ENCODE measurements at places on chromosomes 4 and X.

DNA sequence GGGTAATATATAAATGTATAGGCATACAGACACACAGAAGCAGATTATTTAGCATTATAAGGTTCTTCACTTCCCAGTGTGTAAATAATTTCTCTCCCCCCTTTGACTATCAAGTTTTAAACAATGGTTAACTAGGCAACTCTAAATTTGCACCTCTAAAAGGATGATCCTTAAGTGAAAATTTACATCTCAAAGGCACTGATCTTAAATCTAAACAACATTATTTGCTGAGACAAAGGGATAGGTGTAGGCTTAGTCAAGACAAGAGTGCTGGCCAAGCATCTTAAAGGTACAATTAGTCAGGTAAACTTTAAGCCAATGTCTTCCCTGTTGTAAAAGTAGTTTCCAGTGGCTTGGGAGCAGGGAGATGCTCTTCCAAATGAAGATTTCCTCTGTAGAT, 33.0 kb downstream of the NLRP2B start:
- DNase-seq = no peak

- no peak for DNase-seq
These were observed 14.8 kb downstream of the SPINK2 start for GRCh38 chr4:56806666-56807065.

- DNase-seq = no peak
These were observed 5.5 kb downstream of the SCD5 start for GRCh38 chr4:82792912-82793649.

GRCh38 chr4:7960790-7961655, 21.4 kb upstream of the AFAP1 start:
- no peak for DNase-seq

GRCh38 chr4:94175553-94176261, 32.0 kb upstream of the SMARCAD1 start:
- DNase-seq = no peak

- DNase-seq = peak; percentile 40
These were observed 345.3 kb upstream of the BMP3 start for GRCh38 chr4:80685214-80685613.

- DNase-seq = no peak
These were observed 124.7 kb downstream of the CAMK2D start for GRCh38 chr4:113636877-113637276.

DNA sequence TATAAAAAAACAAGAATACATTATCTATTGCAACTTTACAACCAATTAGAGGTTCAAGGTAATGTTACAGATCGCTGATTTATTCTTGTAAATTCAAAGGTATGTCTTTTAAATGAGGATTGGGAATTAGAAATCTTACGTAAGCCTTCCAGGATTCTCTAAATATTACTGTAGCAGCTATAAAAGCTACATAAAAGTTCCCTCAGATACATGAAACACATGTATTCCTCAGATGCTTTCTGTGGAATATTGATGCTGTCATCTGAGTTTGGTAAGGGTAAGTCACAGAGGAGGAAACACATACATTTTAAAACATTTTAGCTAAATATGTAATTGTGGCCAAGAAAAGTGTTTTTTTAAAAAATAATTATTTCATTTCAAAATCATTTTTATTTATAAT, 3.4 kb downstream of the AFP start:
- no peak for DNase-seq

DNA sequence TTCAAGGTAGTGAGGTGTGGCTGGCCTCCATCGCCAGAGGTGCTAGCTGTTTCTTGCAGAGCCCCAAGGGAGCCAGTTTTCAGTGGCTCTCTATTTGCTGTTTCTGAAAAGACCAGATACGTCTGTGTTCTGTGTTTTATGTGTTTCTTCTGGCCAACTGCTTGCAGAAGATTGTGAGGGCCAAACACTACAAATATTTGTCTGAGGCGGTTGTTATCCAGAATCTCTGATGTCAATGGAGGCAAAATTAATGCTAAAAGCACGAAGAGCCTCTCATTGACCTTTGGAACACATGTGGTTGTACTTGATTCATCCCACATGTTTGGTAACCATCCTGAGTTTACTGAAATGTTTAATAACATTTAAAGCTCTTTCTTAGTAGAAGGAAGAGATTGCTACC, 113.9 kb downstream of the CT47B1 start:
- DNase-seq = no peak

DNA sequence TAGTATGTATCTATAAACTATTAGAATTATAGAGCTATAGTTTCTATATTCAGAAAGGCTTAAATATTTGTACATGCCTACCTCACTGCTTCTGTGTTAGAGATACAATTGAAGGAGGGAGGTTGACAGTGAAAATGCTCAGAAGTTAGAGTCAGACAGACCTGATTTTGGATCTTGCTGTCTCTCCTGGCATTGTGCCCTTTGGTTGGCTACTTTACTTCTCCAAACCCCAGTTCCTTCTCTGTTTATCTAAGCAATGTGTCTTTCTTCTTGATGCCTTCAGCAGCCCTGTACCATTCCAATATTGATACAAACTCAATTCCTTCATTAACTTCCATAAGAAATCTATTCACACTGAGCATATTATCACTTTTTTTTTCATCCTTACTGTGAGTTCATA, 28.7 kb downstream of the CCNG2 start:
- DNase-seq = no peak

DNA sequence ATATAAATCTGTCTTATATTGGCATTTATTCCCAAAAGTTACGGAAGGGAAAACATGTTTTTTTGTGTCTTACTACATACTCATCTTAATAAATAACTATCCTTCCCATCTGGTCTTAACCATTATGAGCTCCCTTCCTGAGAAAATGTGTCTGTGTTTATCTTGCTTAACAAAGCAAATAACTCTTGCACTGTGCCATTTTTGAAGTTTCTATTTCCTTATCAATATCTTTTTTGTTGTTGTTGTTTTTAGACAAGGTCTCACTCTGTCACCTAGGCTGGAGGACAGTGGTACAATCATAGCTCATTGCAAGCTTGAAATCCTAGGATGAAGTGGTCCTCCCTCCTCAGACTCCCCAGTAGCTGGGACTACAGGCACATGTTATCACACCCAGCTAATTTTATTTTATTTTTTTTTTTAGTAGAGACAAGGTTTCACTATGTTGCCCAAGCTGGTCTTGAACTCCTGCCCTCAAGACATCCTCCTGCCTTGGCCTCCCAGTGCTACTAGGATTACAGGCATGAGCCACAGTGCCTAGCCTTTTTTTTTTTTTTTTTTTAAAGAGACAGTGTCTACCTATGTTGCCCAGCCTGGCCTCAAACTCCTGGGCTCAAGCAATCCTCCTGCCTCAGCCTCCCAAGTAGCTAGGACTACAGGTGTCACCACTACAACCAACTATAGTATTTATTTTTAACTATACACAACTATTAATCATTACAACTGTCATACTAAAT, 36.9 kb downstream of the CNOT6L start:
- no peak for DNase-seq

GRCh38 chr4:94345266-94345665, 2.6 kb upstream of the HPGDS start:
- no peak for DNase-seq

DNA sequence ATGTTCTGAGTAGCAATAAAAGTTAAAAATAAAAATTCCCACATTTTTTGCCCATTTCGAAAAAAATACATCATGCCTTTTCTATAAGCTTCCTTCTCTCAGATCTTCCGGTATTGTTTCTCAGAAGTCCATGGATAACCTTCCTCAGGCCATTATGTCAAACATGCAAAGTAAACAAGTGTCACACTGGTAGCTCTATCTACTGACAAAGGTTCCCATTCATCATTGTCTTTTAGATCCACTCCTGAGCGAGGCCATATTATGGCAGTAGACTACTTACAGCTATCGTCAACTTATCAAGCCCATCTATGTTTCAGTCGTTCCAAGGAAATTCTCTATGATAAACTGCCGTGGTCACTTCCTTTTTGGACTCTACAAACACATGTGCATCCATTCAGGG, 1068.2 kb downstream of the GLUD2 start:
- no peak for DNase-seq

DNA sequence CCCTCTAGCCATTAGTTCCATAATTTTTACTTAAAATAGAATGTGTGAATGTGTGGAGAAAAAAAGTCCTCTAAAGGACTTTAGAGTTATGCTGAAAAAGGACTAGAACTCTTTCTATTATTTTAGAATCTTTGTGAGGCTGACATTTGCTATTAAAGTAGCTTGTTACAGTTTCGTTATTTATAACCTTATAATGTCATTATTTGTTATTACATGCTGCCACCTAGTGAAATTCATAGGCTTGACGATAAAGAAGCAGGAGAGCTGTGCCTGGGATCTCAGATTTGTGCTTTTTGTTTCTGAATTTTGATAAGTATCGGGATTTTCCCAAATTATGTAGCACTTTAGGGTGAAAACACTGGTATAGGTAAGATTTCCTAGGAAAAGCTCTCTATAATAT, 38.5 kb upstream of the TAPT1 start:
- DNase-seq = no peak

DNA sequence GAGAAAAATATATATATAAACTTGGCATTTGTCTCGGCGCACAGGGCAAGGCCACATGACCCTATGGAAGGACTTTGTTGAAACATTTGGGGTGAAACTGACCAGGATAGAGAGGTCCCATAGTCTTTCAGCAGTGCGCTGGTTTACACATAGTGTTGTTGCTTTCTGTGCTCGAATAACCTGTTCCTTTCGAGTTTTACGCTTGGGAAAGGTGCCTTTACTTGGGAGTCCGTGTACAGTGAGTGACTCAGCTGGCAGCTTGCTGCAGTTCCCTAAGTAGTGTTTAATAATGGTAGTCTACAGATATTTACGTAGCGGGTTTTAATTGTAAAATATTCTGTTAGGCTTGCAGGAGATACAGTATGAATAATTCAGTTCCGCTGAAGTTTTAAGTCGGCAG, 578 bp downstream of the APOOL start:
- DNase-seq = no peak

DNA sequence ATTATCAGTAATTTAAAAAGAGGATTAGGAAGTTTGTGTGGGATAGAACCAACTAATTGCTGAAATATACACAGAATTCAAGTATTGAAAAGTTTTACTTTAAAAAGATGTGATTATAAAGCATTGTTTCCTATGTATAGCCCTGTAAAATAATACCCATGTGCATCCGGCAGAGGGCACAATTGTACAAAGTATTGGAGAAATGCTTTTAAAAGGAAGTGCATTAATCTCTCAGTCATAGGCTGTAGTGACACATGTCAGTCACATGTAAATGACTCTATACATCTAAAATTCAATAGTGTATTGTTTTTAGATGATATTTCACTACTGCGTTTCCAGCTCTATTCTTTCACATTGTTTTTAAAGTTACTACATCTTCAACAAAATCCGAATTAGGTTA, 9.7 kb upstream of the GEMIN8 start:
- peak; percentile 23 for DNase-seq

DNA sequence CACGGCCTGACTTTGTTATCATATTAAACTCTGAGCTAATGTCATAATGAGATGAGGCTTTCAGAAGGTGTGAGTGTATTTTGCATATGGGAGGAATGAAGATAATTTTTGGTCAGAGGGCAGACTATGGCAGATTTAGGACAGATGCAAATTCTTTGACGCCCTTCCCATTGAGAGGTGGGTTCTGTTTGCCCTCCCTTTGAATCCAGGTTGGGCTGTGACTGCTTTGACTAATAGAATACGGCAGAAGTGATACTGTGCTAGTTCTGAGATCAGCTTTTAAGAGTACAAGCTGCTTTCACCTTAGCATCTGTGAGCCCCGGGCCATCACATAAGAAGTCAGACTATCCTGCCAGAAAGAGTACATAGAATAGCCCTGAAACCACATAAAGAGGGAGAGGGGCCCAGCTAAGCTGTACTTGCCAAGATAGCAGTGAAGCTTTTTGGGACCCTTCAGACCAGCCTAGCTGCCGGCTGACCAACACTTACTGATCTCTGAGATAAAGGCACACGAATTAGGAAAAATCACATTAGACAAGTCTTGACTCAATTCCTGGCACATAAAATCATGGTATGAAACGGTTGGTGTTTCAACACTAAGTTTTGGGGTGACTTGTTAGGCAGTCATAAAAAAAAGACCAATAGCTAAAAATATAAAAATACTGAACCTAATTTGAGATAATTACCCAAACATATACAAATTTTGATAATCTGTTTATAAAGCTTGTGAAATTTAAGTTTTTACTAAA, 166.7 kb upstream of the SH3RF1 start:
- DNase-seq = no peak

GRCh38 chr4:94256828-94257227, 49.2 kb downstream of the SMARCAD1 start:
- no peak for DNase-seq

DNA sequence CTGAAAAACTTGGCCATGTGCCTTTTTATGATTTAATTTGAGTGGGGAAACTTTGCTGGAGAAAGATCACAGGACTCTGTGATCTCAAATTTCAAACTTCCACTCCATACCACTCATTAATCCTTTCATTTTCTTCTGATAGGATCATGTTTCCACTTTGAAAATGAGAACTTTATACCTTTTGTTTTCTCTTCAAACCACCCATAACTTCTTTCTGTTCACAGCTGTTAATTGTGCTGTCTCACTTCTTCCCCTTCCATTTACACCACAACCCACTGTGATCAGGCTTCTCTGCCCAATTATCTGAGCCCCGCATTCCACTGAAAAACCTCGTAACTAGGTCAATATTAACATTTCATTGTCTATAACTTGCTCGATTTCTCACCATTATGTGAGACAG, 47.0 kb upstream of the ARSJ start:
- DNase-seq = no peak

DNA sequence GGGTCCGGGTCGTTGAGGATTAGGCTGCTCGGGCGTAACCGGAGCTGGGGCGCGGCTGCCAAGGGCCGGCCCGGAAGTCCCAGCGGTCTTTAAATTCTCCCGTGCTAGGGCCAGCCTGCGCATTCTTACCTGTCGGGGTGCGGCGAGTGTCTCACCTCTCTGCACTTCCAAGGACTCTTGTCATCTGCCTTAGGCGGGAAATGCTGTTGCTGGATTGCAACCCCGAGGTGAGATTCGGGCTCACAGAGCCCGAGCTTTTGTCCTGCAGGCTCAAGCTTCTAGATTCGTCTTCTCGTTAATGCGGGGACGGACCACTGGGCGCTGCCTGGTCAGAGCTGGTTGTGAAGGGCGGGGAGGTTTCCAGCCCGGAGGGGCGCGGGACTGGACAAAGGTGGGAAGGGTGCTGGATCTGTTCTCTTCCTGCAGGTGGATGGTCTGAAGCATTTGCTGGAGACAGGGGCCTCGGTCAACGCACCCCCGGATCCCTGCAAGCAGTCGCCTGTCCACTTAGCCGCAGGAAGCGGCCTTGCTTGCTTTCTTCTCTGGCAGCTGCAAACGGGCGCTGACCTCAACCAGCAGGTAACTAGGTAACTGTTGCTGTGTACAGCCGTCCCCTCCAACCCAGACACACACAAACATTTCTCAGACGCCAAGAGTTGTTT, at the start of gene ANKRD37:
ANKRD37 (plus strand) TSS at position 118 of the 662 bp plus-strand sequence; CDS start at position 201, 83 bp downstream.
- peak; percentile 4 for DNase-seq

DNA sequence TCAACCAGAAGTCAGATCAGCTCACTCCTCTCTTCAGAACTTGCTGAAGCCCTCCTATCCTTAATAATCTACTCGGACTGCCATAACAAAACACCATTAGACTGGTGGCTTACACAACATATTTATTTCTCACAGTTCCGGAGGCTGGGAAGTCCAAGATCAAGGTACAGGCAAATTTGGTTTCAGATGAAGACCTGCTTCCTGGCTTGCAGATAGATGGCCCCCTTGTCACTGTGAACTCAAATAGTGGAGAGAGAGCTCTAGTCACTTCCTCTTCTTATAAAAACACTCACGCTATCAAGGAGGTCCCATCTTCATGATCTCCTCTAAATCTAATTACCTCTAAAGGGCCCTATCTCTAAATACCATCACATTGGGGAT, 125.1 kb downstream of the CAMK2D start:
- no peak for DNase-seq

Measured in NCI-H2107 (cell line).